Right atrium auricular region (tissue), 2 donors: ENCODE measurements at places on chromosomes 2 and 18.

DNA sequence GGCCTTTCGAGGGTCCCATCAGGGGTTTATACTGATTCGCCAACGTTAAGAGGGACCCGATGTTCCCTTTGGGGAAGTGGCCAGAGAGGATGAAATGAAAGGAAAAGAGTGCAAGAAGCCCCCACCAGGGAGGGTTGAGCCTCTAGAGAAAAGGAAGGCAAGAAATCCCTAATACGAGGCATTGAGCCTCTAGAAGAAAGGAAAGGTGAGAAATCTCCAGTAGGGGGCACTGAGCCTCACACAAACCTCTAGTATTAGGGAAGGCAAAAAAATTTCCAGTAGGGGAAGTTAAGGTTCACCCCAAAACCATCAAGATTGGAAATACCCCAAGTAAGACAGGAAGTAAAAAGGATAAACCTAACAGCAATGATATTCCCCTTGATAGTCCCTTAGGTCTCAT is 9.8 kb upstream of the SAP130 start:
- DNase-seq, result no peak

DNA sequence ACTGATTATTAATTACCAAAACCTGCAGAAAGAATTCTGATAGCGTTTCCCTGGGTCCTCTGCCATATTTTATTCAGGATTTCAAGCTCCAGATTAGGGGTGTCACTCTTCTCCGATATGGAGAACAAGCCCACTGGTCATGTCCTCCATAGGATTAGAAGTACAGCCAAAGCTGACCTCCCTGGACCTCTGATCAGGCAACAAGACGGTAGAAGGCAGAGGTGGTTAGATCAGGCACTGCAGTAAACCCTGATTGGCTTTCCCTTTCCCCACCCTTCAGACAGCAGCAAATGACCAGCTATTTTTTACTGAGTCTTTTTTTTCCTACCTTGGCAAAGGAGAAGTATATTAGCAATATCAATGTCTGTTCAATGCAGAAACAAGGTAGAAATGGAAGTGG is 37.7 kb downstream of the SPC25 start:
- DNase-seq, result no peak

- DNase-seq, result no peak
Observed at GRCh38 chr2:202261531-202261930, 4.0 kb upstream of the NOP58 start.

DNA sequence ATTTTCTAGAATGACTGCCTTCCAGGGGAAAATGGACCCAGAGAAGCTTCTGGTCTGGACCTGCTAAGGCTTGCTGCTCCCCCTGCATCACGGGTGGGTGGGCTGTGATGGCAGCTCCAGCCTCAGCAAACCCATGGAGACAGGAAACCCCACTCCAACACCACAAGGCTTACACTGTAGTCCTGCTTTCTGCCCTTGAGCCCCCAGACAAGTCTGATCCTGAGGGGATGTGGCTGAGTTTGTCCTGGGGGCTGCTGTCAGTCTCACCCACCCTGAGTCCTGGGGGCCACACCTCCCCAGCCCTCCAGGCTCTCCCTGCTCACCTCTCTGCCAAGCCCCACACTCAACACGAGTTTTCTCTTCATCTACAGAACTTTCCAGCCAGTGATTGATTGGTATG is 279.4 kb downstream of the EIPR1 start:
- no peak for DNase-seq

DNA sequence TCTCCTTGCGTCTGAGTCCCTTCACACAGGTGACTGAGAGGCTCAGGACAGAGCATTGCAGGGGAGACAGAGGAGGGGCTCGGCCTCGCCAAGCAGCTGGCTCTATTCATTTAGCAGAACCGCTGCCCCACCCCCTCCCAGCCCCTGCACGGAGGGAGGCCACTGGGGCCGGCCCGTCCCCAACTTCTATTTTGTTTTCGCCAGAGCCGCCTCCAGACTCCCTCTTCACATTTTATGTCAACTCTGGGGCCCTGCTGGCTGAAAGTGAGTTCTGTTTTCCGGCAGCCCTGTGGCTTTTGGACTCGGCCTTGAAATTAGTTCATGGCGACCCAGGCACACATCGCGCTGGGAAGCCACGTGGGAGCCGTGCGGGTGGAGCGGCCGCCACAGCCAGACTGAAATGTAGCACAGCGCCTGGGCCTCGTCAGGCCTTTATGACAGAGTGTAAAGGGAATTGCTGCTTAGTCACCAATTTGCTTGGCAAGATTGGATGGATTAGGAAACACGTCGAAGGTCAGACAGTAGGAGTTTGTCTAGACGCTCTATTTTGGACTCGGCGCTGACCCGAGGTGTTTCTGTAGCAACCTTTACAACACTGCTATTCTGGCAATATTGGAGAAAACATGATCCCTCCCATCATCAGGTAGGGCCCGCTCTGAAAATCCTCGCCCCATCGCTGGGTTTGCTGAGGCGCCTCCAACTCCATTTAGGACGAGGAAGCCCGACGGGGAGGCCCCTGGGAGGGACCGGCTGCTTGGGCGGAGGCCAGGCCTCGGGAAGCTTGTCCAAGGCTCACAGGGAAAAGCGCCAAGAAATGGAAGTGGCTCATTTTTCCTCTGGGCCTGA is 90.7 kb upstream of the CTDP1 start:
- peak; percentile 96 for DNase-seq

DNA sequence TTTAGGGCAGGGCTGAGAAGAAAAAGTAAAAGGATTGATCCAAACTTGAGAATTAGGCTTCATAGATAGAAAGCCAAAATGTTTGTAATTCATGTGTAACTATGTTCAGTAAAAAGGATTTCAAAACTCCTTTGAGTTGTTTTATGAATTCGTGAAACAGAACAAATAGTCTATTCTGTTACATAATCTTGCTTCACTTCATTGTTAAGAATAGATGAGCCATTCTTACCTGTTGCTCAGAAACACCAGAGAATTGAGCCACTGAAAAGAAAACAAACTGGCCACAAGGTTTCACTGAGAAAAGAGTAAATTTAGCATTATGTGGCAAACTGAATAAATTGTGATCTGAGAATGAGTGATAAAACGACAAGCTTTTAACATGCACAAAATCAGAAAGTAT is 4.5 kb upstream of the ITPRID2 start:
- no peak for DNase-seq

DNA sequence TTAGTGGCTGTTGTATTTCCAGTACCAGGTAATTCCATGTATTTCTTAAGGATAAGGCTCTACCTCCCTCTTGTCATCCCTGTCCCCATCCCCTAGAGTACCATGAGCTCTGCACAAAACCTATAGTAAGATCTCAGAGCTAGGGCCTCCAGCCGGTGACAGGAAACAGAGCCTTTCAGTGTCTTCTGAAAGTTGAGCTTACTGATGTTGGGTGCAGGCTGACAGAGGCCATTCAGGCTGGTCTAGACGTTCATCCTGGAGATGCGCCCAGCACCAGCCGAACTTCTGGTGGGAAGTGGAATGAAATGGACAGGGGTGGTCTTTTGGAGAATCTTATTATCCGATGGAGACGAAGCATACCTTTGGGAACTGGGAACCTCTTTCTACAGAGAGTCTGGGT is 16.7 kb upstream of the LYPD6B start:
- peak; percentile 54 for DNase-seq

DNA sequence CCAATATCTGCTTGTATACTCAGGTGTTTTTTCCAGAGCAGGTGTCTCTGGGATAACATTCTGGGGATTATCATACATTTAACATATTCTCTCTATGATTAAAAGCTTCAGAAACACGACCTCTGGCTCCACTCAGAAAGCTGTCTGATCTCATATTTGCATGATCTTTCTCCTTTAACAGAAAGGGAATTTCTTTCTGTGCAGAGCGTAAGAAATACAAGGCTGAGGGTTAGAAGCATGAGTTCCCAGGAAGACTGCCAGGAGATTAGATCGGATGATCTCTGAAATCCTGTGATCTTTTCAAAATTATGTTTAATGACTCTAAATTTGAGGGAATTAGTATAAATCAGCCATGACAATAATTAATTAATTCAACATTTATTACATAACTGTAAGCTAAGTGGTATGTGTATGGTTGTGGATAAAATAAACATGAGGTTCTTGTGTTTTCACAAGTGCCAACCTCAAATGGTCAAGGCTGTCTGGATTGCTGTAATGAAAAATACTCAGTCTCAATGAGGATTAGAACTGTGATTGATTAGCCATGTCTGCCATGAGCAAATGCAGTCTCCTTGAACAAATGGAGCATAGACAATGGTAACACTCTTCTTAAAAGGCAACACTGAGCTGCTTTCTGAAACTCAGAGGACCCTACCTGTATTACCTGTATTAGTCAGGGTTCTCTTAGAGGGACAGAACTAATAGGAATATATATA is 304.9 kb downstream of the STK39 start:
- no peak for DNase-seq

GRCh38 chr2:5548991-5549715 is 143.0 kb upstream of the SOX11 start:
- DNase-seq, result no peak

GRCh38 chr2:12451726-12452125 is 265.0 kb upstream of the TRIB2 start:
- no peak for DNase-seq

GRCh38 chr2:157528963-157529751 is 85.3 kb upstream of the CYTIP start:
- no peak for DNase-seq

- DNase-seq, result no peak
Observed at GRCh38 chr2:242052421-242052820, 182.9 kb downstream of the RTP5 start.

DNA sequence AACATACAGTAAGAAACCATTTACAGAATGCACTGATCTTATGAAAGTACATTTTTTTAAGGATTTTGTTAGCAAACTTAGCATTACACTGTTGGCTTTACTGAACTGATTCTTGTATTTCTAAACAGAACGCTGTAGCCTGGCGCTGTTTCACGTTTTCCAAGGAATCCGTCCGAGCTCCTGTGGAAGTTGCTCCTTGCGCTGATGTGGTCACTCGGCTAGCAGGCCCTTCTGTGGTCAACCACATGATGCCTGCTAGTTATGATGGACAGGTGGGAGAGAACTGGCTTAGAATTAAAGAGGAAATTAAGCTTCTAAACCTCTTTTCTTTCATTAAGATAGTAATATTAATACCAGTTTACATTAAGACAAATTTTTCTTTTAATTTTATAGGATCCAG is 76.8 kb downstream of the CEP192 start:
- DNase-seq, result no peak

- no peak for DNase-seq
Observed at GRCh38 chr18:48030616-48031480, 100.4 kb upstream of the SMAD2 start.

DNA sequence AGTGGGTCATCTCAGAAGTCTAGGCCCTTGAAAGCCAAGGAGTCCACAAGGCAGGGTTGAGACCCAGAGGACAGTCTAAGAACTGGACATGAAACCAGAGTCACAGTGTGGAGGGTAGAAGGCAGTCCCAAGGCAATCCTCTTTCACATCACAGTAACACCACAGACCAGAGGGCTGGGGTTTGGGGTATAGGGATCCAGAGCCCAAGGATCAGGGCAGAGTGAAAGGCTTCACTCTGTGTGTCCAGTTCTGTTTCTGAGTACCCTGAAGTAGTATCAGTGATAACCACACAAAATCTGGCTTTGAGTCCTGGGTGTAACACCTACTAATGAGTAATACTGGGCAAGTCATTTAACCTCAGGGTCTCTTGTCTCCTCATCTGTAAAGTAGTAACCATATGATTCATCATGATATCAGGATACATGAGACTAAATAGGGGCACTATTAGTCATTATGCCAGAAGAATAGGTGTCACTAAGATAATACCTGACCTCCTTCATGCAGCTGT is 91.0 kb downstream of the ICA1L start:
- DNase-seq, result no peak

GRCh38 chr2:8587251-8587791 is 94.5 kb upstream of the ID2 start:
- no peak for DNase-seq
